ENCODE measurements at places on chromosomes 1 and 21. TPM values are rescaled to one million over a fixed set of nuclear protein-coding genes. Genes with fewer than 3 reads are reported as not detected.

Gene CYP4A22
- total RNA-seq = not detected

Gene TMEM200B
- total RNA-seq = 20.4 TPM

Gene LINGO4
- total RNA-seq = not detected

Gene CFAP141
- total RNA-seq = not detected

Gene DTL
- 10.5 TPM for total RNA-seq

Gene TMPRSS15
- total RNA-seq = not detected

- DNase-seq = no peak
Observed at GRCh38 chr1:199044191-199044590, 405.4 kb downstream of the PTPRC start.

DNA sequence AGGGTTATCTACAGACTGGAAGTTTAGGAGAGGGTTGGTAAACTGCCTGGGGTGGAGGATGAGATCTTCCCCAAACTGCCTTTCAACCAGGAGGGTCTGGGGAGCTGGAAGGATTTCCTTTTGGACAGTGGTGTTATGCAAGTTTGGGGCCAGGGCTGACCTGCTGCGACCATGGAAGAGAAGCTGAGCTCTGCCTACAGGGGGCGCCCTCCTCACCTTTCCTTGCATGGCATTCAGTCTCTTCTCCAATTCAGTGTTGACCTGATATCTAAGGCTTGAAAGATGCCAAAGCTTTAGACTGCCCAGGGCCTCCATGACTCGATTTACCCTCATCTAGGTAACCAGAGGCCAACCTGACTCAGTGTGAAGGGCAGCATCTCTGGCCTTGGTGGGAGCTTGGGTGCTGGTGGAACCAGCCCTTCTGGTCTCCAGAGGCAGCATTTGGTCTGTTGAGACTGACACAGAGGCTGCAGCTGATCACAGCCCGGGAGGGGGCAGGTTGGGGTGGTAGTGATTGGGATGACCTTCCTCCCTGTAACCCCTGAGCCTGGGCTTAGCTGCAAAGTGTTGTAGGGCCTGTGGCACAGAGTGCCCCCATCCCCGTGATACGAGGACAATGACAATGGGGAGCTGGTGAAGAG is 170.0 kb downstream of the GRIK3 start:
- DNase-seq = no peak

- DNase-seq = peak; percentile 24
Observed at GRCh38 chr1:61337441-61337951, 255.1 kb downstream of the NFIA start.

- no peak for DNase-seq
Observed at GRCh38 chr1:88961647-88962275, 30.7 kb downstream of the KYAT3 start.

DNA sequence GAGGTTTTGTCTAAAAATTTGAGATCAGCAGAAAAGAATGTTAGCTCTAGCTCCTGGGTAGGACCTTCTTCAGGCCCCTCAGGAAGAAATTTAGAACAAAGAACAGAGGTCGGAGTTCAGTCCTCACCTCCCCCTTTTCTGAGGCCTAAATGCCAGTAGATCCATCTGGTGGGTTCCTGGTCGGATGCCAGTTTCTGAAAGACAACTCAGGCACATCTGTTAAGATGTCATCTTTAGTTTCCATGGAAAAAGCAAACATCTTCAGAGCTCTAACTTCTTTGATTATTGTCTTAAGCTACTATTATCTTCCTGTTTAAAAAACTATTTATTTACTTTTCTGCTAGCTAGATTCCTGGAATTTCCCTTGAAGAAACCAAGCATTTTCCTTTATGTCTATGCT is 37.1 kb upstream of the USP25 start:
- DNase-seq = no peak

GRCh38 chr1:21175324-21175669 is 1.4 kb downstream of the EIF4G3 start:
- DNase-seq = peak; percentile 75

DNA sequence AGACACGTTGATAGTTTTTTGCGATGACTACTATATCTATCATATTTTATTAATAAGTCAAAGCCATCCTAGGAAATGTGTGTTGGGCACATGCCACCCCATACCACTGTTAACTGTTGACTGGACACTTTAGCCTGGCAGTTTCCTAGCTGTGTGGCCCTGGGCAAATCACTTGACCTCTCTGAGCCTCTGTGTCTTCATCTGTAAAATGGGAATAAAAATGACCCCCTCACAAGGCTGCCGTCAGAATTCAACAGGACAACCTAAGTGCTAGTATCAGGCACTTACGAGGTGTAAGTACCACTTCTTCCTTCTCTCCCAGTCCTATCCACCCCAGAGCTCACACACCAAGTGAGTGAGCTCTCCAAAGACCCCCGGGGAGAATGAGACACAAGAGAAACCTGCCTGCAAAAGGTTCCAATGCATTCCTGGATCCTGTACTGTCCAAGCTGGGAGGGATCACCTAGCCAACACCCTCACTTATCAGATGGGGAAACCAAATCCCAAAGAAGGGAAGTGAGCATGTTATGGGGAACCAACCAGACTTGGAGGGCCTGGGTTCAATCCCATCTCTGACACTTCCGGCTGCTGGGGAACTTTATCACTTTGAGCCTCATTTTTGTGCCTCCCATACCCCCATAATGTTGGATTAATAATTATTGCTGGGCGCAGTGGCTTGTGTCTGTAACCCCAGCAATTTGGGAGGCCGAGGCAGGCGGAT is 24.9 kb downstream of the HSPG2 start:
- no peak for DNase-seq

DNA sequence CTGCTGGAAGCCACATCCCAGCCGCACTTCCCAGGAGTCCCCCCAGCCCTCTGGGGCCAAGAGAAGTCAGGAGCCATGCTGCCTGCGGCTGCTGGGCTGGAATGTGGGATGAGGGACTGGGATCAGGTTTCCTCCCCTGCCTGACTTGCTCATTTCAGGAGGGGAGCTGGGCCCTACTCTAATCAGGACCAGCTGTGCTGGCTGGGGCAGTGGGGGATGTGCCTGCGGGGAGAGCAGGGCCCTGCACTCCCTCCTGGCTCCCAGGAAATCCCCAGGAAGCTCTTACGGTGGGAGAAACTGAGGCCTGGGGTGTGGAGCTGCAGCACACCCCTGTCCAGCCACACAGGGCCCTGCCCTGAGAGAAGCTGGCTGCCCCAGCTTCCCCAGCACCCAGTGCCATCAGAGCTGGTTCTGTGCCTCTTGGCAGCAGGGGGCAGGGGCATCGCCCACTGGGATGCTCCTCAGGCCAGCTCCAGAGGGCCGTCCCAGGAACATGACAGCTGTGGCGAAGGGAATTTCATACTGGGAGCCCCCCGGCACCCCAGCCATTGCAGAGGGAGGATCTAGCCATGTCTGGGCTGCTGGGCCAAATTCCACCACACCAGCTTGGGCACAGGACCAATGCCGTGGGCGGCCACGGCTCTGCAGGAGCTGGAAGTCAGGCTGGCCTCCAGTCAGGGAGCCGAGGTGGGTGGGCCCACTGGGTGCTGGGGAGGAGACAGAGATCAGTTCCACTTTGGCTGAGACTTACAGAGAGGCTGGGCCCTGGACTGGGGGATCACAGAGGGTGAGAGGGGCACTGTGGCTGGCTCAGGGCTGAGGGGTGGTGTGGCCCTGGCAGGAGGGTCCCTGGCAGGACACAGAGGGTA is 21.3 kb upstream of the PRSS38 start:
- DNase-seq = peak; percentile 95

DNA sequence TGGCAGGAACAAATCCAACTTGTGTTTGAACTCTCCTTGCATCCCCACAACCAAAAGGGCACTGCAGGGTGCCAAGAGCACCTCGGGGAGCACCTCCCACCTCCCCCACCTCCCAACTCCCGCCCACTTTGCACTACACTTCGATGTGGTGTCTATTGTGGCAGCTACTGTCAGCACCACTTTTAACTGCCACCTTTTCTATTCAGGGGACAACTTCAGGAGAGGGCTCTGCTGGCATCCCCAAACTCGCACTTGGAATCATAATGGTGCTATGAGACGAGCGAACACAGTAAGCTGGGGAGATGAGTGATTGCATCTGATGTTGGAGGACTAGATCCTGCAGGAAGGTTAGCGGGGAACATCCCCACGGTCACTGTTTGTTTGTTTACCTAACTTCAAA is 238.2 kb upstream of the PROX1 start:
- no peak for DNase-seq

DNA sequence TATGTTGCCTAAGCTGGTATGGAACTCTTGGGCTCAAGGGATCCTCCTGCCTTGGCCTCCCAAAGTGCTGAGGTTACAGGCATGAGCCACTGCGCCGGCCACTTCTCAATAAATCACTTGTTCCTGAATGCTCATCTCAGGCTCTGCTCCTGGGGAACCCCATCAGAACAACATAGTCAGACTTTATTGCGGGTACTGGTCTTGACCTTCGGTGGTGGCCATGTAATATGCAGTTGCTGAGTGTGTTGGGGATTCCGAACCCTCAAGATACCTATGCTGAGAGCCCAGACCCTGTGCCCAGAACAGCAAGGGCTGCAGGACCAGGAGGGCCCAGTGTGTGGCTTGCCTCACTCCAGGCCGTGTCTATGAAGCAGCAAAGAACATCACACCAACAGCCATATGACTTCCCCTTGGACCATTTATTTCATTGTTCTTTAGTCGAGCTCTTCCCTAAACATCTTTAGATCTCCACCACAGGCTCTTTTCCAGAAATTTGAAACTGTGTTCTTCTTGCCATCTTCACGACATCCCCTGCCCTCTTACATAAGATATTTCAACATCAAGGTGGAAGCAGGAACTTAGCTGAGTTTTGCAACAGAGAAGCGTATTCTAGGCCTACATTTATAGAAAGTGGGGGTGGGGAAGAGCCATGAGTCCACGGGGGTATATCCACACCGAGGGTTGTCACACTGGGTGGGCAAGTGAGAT is 12.7 kb upstream of the SDHB start:
- no peak for DNase-seq

DNA sequence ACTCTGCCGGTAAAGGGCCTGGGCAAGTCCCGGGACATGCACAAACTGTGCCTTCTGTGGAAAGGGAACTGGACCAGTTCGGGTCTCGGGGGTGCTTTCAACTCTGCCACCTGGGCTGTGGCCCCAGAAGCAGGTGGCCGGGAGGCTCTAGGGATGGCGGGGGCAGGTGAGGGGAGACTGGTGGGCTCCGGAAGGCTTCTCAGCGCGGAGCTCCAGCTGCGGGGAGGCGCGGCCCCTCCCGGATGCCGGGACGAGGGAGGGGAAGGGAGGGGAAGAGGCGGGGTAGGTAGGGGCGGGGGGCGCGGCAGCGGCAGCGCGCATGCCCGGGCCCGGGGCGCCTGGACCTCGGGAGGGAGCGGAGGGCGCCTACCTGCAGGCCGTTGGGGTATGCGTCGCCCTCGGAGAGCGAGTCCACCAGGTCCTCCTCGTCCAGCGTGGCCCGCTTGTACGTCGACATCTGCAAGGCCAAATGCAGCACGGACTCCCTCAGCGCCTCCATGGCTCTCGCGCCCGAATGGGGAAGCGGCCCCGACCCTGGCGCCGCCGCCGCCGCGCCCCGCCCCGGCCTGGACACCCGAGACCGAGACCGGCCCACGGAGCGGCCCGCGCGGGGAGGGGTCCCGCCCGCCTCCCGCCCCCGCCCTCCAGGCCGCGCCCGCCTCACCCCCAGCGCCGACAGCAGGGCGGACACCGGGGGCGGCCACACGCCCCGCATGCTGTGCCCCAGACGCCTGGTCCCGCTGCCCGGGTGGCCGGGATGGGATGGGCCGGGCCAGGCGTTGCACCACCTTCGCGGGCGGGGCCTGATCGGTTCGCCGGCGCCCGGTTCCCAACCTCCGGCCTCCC is at the start of gene ECE1:
TSS of gene ECE1 (minus strand) at position 764 of the 846 bp plus-strand sequence. CDS start at position 715, 49 bp downstream.
- DNase-seq = peak; percentile 71

GRCh38 chr1:203406446-203407045 is 55.6 kb upstream of the FMOD start:
- DNase-seq = peak; percentile 40

DNA sequence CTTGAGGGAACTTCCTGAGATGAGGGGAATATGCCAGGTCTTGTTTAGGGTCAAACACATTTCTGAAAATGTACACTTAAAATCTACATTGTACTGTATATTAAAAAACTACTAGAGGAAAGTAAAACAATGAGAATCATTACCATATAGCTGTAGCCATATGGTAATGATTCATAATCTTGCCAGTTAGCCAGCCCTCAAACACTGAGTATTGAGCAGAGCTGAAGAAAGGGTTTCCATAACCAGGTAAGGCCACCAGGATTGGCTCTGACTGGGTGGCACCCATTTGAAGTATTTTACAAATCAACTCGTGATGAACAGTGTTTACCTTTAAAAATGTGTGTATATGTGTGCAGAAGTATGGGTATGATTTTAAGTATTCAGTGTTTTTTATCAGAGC is 226.7 kb downstream of the SLC45A1 start:
- DNase-seq = no peak

Measured in GM23248 (cell line).